ENCODE measurements at places on chromosomes 3 and 15.

- no peak for DNase-seq
Measured at GRCh38 chr3:129325383-129325782, 46.7 kb downstream of the HMCES start.

DNA sequence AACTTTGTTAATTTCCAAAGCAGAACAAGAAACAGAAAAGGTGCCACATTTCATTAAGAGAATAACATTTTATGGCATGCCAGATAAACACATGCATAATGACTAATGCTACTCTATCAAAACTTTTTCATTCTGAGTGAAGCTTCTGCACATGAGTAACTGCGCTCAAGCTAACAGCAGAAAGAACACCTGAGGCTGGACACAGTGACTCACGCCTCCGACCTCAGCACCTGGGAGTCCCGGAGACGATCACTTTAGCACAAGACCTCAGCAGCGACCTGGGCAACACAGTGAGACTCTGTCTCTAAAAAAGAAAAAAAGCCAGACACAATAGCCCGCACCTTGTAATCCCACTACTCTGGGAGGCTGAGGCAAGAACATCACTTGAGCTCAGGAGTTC is 70.6 kb downstream of the ACAP2 start:
- DNase-seq, result no peak

- DNase-seq, result no peak
Measured at GRCh38 chr15:60582370-60583036, 103.6 kb upstream of the ICE2 start.

DNA sequence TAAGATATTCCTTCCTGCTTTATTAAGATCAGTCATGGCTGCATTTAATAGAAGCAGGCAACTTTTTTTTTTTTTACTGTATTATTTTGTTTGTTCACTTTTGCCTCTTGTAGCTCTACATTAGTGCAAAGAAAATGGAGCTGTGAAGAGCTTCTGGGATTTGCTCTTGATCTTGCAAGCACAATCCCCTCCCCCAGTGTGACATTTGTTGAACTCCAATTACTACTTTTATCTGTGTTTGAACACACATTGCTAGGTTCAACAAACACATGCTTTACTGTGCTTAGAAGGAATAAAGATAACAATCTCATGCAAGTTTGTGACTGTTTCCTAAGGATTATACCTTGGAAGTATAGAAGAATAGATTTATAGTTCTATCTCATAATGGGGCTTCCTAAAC is 648.8 kb downstream of the NLGN1 start:
- DNase-seq, result no peak

DNA sequence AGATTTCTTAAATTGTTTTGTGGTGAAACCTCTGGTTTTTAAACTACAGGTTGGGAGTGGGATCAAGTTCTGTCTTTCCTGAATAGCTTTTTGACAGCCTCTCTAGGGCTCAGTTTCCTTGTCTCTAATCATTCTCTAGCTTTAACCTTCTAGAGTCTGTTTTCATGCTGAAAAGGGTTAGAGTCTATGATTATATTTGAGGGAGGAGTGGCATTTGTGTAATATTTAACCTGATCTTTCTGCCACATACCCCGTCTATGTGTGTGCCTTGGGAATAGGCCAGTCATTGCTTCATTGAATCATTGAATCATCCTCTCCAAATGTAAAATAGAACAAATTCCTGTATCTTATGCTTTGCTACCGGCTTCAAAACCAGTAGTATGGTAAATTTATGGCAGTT is 204.9 kb downstream of the KLHL25 start:
- no peak for DNase-seq

GRCh38 chr3:136545664-136546268 is 206.4 kb downstream of the STAG1 start:
- DNase-seq, result no peak

- DNase-seq, result peak; percentile 56
Measured at GRCh38 chr15:65286069-65286703, 497 bp downstream of the PARP16 start.

DNA sequence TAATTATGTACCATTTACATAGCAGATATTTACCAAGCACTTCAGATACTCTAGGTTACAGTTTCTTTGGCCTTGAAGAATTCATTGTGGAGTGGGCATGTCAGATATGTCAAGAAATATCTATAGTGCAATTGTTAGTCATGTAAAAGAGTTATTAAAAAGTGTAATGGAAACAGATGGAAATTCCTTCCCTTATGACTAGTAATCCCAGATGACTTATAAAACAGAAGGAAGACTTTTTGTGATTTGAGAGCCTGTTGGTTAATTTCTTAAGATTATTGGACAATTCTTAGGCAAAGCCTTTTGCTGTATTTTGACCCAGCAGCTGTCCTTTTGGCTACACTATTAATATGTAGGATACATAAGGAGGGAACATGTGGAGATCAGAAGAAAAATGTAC is 708.9 kb upstream of the NECTIN3 start:
- DNase-seq, result no peak

DNA sequence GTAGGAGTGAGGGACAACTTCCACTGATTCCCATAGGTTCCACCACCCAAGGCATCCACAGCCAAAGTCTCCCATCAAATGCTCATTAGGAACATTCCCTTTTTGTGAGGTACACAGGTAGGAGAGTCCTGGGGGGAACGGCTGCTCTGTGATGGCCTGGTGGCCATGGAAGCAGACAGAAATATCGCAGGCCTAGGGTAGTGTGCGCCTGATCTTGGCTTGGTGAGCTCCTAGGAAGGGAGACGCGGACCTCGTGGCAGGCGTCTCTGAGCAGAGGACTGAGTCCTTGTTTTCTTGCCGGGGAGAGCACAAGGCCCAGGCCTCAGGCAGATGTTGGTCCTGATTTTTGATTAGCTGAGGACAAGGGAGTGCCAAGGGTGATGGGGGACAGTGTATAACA is 99.5 kb downstream of the SNRPN start:
- DNase-seq, result peak; percentile 3

DNA sequence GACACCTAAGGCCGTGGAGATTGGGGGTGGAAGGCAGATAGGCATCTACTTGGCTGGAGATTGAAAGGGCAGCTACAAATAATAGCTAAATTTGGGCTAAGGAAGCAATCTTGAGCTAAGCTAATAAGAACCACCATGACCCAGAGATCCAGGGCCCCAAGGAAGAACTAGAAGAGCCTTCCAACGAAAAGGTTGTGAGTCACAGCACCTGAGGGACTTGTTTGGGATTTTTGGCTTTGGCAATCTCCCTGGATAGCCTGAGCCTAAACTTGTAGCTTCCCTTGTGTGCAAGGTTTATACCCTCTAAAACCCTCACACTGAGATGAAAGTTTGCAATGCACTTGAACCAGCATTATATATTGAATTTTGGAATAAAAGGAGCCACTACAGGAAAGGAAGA is 364.0 kb upstream of the IL12A start:
- no peak for DNase-seq

DNA sequence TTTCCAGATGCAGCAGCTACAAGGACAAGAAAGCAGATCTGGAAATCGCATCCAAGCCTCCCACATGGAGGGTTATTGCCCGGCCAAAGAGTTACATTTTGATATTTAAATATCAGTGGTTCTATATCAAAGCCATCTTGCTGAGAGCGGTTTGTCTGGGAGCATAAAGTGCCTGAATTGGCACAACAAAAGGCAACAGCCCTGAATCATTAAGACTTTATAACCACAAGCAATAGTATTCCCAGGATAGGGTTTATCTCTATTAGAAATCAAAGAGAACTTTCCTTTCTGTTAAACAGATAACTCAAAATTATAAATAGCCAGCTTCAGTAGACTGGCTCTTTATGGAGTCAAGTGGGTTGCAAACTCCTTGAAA is 564.7 kb downstream of the ROBO1 start:
- peak; percentile 15 for DNase-seq

DNA sequence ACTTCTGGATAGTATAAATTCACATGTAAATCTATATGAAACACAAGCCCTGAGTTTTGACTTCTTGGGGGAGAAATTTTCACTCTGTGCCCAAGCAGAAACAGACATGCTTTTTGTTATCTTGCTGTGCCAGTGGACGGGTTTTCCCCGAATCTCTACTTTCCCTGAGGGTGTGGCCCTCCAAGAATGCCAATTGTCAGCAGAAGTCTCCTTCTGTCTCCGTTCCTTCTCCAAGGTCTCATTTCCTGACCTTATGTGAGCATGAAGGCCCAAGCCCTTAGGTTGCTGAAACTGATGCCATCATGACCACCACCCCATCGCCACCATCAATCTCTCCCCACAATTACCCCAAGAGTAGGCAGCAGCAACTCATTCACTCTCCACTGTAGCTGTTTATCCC is 253.8 kb downstream of the XXYLT1 start:
- DNase-seq, result no peak

GRCh38 chr15:65204931-65205660 is 6.2 kb downstream of the CILP start:
- DNase-seq, result no peak

DNA sequence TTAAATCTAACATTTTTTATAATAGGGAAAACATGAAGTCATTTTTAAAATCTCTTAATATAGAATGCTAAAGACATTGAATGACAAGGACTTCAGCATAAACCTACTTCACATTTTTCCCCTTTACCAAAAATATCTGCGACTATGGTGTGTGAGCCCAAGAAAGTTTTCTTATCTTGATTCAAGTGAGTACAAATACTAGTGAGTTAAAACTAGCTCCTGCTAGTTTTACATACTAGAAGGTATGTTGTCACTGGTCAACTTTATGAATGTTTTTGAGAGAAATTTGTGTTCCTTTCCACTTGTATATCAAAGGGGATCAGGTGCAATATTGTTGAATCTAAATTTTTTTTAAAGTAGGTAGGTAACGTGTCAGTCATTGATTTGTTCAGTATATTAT is 152.4 kb upstream of the CGNL1 start:
- no peak for DNase-seq

GRCh38 chr3:171122861-171123260 is 96.3 kb upstream of the SLC2A2 start:
- no peak for DNase-seq

DNA sequence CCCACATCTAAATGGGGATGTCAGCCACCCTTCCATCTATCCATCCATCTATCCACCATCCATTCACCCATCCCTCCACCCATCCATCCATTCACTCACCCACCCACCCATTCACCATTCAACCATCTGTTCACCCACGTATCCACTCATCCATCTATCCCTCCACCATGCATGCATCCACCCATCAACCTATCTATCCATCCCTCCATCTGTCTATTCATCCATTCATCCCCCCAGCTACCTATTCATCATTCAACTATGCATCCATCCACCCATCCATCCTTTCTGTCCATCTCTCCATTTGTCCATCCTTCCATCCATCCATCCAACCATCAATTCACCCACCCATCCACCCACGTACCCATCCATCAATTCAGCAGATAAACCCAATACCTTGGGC is 14.6 kb downstream of the ITIH3 start:
- no peak for DNase-seq

DNA sequence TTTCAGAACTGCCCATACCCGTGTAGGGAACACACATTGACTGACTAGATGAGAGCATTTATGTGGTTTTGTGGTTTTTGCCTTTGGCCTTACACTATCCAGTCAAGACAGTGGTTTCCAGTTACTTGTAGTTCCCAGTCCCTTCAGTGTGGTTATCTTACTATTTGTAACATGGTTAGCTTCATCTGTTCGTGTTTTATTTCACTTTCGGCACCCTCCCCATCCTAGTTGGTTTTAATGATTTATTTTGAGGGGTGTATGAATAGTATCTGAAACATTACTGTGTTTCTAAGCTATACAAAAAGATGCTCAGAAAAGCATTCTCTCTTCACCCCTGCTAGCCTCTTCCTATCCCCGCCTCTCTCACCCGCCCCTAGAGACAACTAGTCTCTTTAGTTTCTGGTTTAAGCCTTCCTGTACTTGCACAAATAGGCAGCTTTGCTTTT is 14.1 kb downstream of the LYSMD4 start:
- DNase-seq, result no peak

- no peak for DNase-seq
Measured at GRCh38 chr3:10437272-10437994, 68.0 kb downstream of the ATP2B2 start.

GRCh38 chr15:64070106-64070505 is 23.5 kb downstream of the CIAO2A start:
- no peak for DNase-seq

- no peak for DNase-seq
Measured at GRCh38 chr3:159627634-159628033, 361.0 kb upstream of the IL12A start.

DNA sequence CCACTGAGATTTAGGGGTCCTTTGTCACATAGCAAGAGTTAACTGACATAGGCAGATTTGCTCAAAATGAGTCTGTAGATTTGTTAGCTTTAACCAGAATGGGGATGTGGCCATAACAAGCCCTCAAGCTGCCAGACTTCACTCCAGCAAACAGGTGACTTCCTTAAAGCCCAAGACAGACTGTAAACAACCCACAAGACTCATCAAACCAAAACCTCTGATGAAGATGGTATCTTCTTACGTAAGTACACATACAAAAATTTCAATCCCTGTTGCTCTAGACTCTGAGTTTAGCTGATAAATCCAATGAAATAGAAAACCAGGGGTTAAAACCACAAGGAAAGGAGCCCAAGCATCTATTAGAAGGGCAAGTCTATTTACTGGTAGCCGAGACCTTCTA is 18.2 kb upstream of the ZBTB20 start:
- no peak for DNase-seq

DNA sequence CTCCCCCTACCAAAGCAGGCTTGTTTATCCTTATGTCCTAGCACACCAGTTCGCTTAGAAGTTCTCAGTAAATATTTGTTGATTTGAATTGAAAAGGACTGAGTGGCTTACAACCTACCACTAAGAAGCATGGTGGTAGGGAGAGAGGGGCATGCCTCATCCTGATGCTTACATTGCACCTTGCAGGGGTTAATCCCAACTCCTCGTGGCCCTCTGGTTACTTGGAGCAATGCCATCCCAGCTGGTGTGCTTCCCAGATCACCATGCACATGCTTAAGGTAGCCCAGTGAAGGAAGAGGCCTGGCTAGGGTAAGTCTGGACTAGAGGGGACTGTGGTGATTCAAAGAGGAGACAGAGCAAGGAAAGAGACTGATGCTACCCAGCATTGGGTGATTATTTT is 253.3 kb downstream of the CLSTN2 start:
- DNase-seq, result no peak

DNA sequence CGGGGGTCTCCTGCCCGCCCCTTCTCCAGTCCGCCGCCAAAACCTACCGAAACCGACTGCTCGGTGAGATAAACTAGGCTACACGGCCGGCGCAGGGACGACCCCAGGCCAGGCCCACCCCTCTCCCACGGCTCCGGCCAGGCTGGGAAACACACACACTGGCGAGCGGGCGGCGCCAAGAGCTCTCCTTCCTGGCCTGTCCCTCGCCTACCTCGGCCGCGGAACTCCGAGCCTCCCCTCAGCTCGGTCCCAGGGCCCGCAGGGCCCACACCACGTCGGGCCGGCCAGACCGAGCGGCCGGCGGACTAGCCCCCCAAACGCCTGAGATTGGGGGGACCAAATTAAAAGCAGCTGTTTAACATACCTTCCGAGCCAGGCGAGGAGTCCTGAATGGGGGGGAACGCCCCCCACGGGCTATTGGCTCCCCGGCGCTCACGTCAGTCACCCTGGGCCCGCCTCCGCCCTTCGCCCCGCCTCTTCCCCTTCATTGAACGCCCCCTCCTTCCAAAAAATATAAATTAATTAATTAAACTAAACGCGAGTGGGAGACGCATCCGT is 4.0 kb upstream of the SIN3A start:
- peak; percentile 93 for DNase-seq

- DNase-seq, result no peak
Measured at GRCh38 chr3:23993556-23994243, 48.6 kb downstream of the NR1D2 start.

GRCh38 chr3:14849638-14850230 is 31.0 kb downstream of the FGD5 start:
- DNase-seq, result peak; percentile 76

Data from femur (tissue), 1 donor.